ENCODE measurements at places on chromosomes 5 and 9.

- no peak for DNase-seq
These were observed 6.7 kb downstream of the NRARP start for GRCh38 chr9:137295238-137295811.

DNA sequence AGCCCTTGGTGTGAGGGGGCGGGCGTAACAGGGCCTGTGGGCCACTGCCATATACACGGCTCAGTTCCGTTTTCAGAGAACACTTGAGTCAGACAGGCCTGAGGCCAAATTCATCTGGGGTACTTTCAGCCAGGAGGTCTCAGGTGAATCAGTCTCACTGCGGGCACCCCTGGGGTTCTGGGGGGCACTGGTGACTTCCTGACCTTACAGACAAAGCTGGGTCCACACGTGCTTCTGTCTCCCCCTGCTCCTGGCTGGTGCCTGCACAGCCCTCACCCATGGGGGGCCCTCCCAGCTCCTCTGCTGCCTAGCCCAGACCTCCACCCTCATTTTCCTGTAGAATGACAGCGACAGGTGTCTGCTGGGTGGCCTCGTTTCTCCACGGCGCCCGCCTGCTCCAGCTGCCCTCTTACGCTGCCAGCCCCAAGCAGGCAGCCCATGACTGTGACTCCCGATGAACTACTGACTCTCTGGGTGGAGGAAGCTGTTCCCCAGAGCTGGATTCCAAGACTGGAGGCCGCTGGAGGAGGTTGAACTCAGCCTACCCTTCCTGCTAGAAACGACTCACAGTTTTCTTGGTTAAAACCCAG is 374.1 kb upstream of the IRX4 start:
- DNase-seq, result no peak

- DNase-seq, result no peak
These were observed 26.0 kb downstream of the FLT4 start for GRCh38 chr5:180623411-180623834.

- DNase-seq, result no peak
These were observed 7.5 kb downstream of the CATSPER3 start for GRCh38 chr5:134975078-134975715.

DNA sequence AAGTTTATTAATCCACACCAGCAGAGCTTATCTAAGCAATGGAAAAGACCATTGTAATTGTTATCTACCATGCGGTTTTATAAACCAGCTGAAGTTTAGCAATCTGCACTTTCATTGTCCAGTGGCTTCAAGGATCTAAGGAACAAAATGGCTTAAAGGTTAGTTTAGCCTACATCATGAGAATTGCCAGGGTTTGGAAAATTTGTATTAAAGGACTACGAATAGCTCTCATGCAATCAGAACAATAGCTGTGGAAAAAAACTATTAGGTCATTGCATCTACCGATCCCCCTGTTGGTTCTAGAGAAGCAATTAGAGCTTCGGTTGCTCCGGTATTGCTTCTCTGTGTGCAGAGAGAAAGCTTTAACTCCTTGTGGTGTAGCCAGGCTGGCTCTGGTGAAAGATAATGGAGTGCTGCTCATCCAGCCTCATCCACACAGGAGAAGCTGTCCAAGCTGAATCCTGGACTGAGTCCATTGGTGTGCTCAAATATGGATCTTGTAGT is 86.3 kb upstream of the SLC12A2 start:
- no peak for DNase-seq

GRCh38 chr5:147782110-147783028 is at the start of gene JAKMIP2:
Gene JAKMIP2, minus strand, starts transcription at chr5:147782728. Its CDS starts 110,922 bp downstream, at chr5:147671806.
- no peak for DNase-seq

GRCh38 chr5:151966046-151966445 is 41.4 kb upstream of the GLRA1 start:
- DNase-seq, result no peak

GRCh38 chr5:11897781-11898180 is 6.5 kb downstream of the CTNND2 start:
- no peak for DNase-seq

DNA sequence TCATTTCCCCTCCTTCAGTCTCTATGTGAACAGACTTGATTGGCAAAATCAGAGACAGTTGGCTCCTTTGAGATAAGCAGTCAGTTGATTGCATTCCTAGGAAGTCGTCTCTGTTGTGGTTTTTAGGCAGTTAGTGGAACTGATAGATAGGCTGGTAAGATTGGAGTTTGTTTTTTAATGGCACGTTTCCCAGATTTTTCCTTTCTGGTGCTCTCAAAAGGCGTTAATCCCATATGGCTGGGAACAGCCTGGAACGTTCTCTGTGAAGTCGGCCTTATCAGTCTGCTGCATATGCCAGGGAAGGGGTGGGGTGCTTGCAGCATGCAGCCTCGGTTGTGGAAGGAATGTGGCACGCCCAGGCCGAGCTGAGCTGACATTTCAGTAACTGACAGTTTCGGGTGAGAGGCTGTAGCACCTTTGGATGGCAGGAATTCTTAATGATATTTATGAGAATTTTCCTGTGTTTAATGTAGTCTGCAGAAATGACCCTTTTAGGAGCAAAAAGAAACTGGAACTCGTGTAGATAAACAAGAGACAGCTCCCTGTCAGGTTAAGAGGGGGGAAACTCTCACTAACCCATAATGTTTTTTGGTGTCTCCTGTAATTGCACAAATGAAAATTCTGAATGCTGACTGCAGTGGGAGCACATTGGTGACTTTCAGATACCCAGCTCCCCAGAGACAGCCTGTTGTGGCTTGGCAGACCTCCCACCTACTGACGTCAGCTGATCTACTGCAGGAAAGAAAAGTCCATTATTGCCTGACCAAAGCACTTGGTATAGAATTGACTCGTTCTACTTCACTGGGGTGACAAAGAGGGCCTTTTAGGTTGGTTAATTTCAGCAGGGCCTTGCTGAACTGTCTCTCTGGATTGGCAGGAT is 6.3 kb downstream of the SPTAN1 start:
- DNase-seq, result peak; percentile 35
